ENCODE measurements at places on chromosomes 16 and 17.

DNA sequence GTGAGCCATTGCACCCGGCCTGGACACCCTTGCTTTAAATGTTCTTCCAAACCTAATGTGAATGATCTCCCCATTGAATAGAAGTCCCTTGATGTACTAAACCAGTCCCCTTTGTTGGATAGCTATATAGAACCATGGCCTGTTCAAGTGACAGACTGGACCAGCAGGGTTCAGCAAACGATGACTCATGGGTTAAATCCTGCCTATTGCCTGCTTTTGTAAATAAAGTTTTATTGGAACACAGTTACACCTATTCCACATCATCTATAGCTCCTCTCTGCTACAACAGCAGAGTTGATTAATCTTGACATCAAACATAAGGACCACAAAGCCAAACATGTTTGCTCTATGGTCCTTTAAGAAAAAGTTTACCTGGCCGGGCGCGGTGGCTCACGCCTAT is 56.1 kb downstream of the CRISPLD2 start:
- DNase-seq = no peak

GRCh38 chr17:81192386-81193050 is 26.5 kb upstream of the AATK start:
- DNase-seq = no peak

DNA sequence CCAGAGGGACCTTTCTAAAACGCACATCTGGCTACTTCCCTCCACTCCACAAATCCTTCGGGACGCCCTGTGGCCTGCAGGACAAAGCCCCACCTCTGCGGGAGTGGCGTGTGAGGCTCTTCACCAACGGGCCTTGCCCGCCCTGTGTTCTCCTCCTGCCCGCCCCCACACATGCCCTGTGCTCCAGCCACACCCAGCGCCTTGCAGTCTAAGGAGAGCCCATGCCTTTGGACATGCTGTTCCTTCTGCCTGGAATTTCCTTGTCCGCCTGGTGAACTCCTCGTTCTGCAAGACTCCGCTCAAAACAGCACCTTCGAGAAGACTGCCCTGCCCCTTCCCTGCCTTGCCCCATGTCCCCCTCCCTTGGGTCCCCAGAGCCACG is 7.4 kb downstream of the ELOB start:
- DNase-seq = no peak

- DNase-seq = no peak
These were observed 301.9 kb downstream of the SOX9 start for GRCh38 chr17:72422505-72423285.

DNA sequence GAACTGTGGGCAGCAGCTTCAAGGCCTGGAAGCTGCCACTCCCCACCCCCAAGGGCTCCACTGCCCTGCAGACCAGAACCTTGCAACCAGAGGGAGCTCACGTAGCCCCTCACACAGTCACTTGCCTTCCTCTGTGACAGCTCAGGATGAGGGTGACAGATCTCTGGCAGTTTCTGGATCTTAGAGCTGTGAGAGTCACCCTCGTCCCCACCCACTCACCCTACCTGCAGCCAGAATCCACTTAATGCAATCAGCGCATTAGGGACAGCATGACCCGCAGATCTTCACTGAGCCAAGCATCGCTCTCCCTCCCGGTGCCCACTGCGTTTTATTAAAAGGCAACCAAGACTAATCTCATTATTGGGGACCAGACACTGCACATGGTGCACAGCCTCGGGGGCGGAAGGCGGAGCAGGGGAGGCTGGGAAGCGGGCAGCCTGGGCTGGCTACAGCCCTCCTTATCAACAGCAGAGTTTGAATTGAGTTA is 3.5 kb downstream of the CYB561 start:
- no peak for DNase-seq

GRCh38 chr17:12536021-12536420 is 129.7 kb upstream of the MYOCD start:
- DNase-seq = no peak

DNA sequence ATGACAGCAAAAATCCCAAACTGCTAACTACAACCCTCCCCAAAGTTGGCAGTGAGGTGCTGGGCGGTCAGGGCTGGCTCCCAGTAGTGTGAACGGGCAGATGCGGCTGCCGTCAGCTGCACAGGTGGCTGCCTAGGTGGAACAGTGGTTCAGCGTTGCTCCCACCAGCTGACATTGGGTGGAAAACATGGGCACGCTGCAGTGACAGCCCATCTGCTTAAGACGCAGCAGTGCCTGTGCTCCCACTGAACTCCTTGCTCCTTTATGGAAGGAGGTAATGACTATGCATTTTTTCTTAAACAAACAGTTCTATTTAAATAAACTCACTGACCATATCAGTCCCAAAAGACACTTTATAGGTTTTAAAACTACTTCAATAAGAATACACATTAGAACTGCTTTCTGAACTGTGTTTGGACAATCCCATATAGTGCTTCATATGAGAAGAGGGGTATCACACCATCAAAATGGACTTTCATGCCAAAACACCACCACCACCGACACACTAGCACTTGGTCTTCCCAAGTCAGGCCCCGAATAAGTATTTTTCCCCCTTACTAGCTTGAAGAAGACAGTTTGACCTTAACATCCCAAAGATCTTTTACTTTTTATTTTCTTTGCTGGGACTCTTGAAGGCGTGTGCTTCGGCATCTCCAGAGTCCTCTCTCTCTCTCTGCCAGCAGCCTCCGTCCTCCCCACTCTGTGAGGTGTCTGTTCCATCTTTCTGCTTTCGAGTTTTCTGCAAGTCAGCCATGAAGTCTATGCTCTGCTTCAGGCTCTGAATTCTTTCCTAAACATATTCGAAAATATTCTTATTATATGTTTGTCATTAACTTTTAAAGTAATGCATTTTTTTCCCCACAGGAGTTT is 34.4 kb downstream of the BRD7 start:
- DNase-seq = no peak

DNA sequence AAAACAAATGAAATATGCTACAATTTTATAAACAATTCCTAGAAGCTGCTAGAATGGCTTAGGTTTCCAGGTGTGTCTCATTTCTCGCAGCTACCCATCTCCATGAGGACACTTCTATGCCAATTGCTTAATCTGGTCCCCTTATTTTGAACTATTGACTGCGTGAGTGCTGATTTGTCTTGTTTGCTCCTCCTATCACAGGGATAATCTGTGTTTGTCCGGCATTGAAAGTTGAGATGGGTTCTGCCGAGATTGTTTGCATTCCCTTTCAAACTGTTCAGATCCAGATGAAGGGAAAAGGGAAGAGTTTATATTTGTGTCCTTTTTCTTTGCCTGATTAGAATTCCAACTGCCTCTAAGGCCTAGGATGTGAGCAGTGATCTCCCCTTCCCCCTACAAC is 21.7 kb upstream of the COX10 start:
- no peak for DNase-seq

DNA sequence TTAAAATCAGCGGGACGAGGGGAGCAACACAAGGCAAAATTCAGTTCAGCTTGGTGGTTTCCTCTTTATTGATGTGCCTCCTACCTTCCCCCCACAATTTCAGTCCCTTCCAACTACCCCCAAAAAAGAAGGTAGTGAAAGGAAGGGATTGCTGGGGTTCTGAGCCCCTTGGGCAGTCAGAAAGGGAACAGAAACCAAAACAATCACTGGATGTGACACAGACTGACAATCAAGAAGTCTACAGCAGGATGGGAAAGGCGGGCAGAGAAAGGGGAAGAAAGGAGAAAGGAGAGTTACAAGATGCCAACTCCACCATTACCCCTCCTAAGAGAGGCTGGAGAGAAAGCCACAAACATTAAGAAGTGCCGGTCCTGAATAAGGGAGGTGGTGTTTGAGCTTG is 1.1 kb upstream of the PHF23 start:
- DNase-seq = peak; percentile 72

- DNase-seq = peak; percentile 46
These were observed at the start of the genes DDX28 and DUS2 for GRCh38 chr16:68022728-68023537. Gene DDX28, minus strand, starts transcription at chr16:68023232. Its CDS starts 30 bp downstream, at chr16:68023202. Gene DUS2, plus strand, starts transcription at chr16:68023284. Its CDS starts 14,740 bp downstream, at chr16:68038024.

GRCh38 chr17:18225121-18225641 is at the start of gene LLGL1:
Gene LLGL1, plus strand, starts transcription at chr17:18225635. Its CDS starts 48 bp downstream, at chr17:18225683.
- peak; percentile 64 for DNase-seq

GRCh38 chr16:52209227-52209626 is 337.7 kb downstream of the TOX3 start:
- DNase-seq = no peak

- DNase-seq = no peak
These were observed 53.8 kb downstream of the COG7 start for GRCh38 chr16:23398987-23399805.

DNA sequence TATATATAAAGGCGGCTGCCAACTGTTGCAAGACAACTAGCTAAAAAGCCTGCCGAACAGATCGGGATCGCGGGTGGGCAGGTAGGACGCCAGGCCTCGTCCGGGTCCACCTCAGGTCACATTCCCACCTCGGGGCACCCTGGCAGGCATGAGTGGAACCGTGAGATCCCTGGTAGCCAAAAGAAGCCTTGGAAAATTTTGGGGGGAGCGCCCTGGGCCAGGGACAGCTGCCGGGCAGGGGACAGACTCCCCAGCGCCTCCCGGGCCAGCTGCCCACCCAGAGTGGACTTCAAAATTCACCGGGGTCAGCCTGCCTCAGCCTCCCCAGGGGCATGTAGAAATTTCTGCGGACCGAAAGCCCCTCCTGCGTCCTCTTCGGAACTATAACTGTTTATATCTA is 760.9 kb downstream of the KCNJ18 start:
- DNase-seq = no peak

- no peak for DNase-seq
These were observed 223.1 kb upstream of the MAF start for GRCh38 chr16:79823639-79824038.

GRCh38 chr16:2791174-2791573 is 3.8 kb upstream of the PRSS33 start:
- no peak for DNase-seq

DNA sequence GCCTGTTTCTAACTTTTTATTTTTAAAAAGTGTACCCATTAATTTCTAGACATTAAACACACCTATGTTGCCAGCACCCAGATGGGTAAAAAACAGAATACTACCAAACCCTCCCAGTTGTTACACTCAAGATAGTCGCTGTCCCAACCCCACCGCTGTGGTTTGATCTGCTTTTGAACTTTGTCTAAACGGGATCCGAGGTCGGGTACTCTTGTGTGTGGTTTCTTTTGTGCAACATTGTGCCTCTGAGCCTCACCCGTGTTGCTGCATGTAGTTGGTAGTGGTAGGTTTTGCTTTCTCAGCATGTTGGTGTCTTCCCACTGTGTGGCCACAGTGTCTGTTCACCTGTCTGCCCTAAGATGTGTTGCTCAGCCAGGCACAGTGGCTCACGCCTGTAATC is 4.3 kb downstream of the KLHL36 start:
- DNase-seq = no peak

- no peak for DNase-seq
These were observed 68.7 kb downstream of the RAI1 start for GRCh38 chr17:17749921-17750320.

DNA sequence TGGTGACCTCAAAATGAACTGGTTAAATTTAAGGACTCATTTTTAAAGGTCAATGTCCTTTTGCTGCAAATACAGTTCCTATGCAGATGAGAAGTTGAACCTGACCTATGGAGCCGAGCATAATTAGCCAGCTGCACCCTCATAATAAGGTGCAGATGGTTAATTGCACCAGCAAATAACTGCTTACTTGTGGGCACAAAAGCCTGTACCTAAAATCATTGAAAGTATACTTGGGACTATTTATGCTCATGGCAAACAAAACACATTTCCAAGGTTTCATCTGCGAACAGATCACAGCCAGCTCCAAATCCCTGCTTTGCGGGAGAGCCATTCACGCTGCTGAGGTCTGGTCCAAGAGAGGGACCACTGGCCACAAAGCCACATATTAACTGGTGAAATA is 13.0 kb downstream of the HYDIN start:
- no peak for DNase-seq

DNA sequence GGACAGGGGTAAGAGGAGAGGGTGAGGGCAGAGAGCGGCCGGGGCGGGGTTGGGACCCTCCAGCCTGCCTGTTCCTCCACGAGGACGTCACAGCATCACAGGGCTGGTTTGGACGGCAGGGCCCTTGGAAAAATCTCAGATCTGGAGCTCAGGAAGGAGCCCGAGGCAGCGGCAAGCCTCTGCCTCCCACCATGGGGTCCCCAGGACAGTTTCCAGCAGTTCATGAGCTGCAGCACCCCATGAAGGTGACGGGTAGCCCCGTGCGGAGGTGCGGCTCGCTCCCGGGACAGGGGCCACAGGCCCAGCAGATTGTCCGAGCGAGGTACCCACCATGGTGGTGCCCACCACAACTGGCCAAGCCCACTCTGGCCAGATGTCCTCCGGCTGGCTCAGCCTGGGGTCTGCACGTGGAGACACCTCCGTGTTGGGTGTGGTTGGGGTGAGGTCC is 21.3 kb downstream of the TPSD1 start:
- no peak for DNase-seq

- DNase-seq = no peak
These were observed 38.2 kb upstream of the ICAM2 start for GRCh38 chr17:64058621-64059020.

DNA sequence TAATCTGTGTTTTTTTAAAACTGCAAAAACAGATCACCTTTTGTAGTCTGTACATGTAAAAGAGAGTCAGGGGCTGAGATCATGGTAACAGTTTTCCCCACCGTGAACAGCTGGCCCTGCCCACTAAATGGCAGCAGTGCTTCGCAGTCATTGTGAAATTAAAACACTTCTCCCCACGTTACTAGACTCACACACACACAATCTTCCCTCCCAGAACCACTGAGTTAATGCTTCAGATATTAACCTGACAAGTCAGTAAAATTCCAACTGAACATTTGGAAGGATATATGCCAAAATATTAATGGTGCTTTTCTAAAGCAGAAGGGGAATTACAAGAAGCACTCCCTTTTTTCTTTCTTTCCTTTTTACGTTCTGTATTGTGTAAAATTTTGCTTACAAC is 1.2 kb upstream of the CD300LG start:
- DNase-seq = no peak

DNA sequence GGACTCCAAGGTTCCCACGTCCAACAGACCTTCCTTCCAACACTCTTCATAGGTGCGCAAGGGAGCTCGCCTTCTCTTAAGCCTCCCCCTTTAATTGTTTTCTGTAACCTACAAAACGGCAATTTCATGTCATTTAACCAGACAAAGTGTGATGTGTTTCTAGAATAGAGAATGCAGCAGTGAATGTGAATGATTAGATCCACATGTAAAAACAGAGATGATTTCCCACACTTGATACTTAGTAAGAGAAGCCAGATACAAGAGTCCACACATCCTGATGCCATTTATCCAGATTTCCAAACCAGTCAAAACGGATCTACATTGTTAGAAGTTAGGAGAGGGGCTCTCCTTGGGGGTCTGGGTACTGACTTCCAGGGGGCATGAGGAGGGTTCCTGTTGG is 89.3 kb downstream of the IRF8 start:
- no peak for DNase-seq

DNA sequence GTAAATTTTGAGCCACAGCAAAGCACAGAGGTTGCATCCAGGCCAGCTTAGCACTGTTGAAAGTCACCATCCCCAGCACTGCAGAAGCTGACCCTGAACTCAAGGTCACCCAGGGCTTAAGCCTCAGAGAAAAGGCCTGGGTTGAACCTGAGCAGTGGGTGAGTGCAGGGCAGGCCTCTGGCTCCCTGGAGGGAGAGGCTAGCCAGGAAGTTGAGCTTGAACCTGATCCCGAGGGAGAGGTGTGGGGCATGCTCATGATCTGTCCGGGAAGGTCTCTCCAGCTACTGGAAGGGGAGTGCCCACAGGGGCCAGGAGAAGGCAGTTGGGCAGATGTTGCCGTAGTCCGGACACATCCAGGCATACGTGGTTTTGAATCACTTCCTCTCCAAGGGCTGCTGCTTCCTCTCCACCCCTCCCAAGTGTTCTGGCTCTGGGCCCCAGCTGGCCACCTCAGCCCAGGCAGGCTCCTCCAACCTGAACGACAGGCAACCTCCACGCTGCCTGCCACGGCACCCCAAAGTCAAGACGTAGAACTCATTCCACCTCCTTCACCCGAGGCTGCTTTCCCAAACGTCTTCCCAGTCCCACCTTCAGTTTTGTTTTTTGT is 18.4 kb downstream of the CARHSP1 start:
- no peak for DNase-seq
